PC-9 (cell line): ENCODE measurements at places on chromosomes 1 and 21. TPM values are rescaled to one million over a fixed set of nuclear protein-coding genes. Genes with fewer than 3 reads are reported as not detected.

- no peak for DNase-seq
Measured at GRCh38 chr1:219422811-219423598, 189.9 kb downstream of the ZC3H11B start.

DNA sequence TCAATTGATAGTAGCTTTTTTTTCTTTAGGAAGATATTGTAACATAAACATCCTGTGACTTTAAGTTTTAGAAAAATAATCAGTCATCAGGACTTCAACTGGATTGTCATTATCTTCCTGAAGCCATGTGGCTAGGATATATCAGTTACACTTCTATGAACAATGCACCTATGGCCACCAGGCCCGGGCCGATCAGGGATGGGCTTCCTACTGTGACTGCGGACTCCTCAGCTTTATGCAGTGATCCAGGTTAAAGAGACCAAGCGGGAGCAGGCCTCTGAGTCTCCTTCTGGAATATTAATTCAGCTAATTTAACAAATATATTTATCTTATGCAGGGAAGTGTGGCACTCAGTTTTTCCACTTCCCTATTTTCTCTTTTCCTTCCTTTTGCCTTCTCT, 200.6 kb downstream of the ADGRL2 start:
- DNase-seq: no peak

GRCh38 chr1:156706657-156707416, 1.5 kb upstream of the CRABP2 start:
- no peak for DNase-seq

DNA sequence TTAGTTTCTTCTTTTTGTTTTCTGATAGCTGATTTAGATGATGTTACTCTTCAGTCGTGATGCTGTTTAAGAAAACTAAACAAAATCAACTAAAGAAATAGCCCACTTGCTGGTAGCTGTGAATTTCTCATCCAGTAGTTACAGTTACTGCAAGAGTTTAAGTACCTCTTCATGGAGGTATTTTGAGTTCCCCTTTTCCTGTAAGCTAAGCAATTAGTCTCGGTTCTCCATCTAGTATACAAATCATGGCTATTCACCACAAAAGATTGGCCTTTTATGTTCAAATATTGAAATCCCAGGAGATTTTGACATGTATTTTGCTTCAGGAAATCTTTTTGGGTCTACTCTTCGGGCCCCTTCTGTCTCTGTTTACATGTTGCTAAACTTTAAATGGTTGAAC, 31.1 kb downstream of the HUNK start:
- DNase-seq: no peak

Gene ATP6V1G3
- total RNA-seq: not detected in 2 replicates

- DNase-seq: no peak
Measured at GRCh38 chr1:8687039-8687438, 130.4 kb downstream of the RERE start.

GRCh38 chr1:204341380-204341779, 18.3 kb downstream of the PLEKHA6 start:
- peak; percentile 35 for DNase-seq

GRCh38 chr1:207417076-207417475, 37.1 kb upstream of the CR2 start:
- no peak for DNase-seq

- no peak for DNase-seq
Measured at GRCh38 chr1:119139857-119140176, 636 bp downstream of the WARS2 start.

Gene EVA1C
- 3.0 and 3.1 TPM in 2 replicates for total RNA-seq

DNA sequence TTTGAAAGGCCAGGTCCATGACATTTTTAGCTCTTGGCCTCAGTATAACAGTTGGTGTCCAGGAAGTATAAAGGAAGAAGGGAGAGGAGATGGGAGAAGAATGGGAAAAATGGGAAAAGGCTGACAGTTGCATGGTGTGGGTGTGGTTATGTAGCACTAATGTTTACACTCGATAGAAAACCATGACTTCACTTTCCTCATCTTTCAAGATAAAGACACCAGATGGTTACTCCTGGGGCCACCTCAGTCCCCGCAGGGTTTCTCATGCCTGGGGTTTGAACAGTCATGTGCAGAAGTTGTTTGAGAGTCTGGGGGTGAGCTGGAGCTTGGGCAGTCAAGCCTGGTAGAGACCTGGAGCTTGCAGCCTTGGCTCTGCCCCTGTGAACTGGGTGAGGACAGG, 7.9 kb downstream of the PGBD2 start:
- no peak for DNase-seq

- no peak for DNase-seq
Measured at GRCh38 chr1:178933709-178934490, 63.0 kb upstream of the ANGPTL1 start.

Gene SLC5A9
- total RNA-seq: not detected in 2 replicates
